ENCODE measurements at places on chromosomes 5 and 9.

GRCh38 chr5:58156361-58156760, 303.5 kb downstream of the PLK2 start:
- no peak overlapping the region for H3K4me3 ChIP-seq
- no peaks in the 10 kb centered on the region for H3K36me3 ChIP-seq
- no peaks in the 10 kb centered on the region for H3K27me3 ChIP-seq
- H3K4me1 ChIP-seq, result peaks cover 11% of the 10 kb centered on the region
- DNase-seq, result no peak

DNA sequence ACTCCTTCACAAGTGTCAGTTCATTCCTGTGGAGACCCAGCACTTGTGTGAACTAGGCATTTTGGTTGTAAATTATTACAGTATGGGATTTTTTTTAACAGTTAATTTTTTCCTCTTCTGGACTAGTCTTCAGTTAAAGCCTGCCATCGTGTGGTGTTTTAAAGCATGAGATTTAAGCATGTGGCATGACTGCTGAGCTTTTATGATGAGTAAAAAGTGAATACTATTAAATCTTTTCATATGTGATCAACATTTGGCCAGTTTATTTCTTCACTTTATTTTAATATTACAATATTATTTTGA, 25.0 kb downstream of the LMNB1 start:
- H3K27me3 ChIP-seq, result no peaks in the 10 kb centered on the region
- DNase-seq, result no peak
- peaks cover 37% of the 10 kb centered on the region for H3K4me1 ChIP-seq
- no peak overlapping the region for H3K27ac ChIP-seq

GRCh38 chr5:181064987-181065386, 24.9 kb downstream of the BTNL9 start:
- no peaks in the 10 kb centered on the region for H3K36me3 ChIP-seq
- H3K27ac ChIP-seq, result no peak overlapping the region
- H3K4me3 ChIP-seq, result no peak overlapping the region
- DNase-seq, result no peak

GRCh38 chr9:93315960-93316359, 132.0 kb downstream of the WNK2 start:
- no peaks in the 10 kb centered on the region for H3K36me3 ChIP-seq
- H3K27ac ChIP-seq, result no peak overlapping the region
- H3K27me3 ChIP-seq, result peaks cover 29% of the 10 kb centered on the region
- no peaks in the 10 kb centered on the region for H3K4me1 ChIP-seq

DNA sequence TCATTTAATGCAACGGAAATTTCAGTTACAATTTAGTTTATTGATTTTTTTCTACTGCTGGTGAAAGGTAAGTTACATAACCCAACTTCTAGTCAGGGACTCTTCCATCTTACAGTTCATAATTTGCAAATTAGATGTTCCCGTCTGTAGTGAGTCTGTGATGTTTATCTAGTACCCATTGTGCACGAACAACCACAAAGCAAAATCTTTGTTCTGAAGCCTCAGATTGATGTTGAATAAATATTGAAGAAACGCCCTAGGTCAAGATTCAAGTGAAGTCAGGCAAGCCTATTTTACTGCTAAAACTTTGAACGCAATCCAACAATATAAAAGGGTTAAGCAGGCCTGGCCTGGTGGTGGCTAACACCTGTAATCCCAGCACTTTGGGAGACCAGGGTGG, 43.1 kb downstream of the BASP1 start:
- peaks cover 95% of the 10 kb centered on the region for H3K4me1 ChIP-seq
- no peak overlapping the region for H3K4me3 ChIP-seq
- peaks cover 84% of the 10 kb centered on the region for H3K36me3 ChIP-seq
- peak overlapping the region; percentile 65 for H3K27ac ChIP-seq
- H3K27me3 ChIP-seq, result no peaks in the 10 kb centered on the region

- no peaks in the 10 kb centered on the region for H3K27me3 ChIP-seq
- no peaks in the 10 kb centered on the region for H3K4me1 ChIP-seq
- no peak overlapping the region for H3K4me3 ChIP-seq
- H3K36me3 ChIP-seq, result no peaks in the 10 kb centered on the region
- DNase-seq, result no peak
These were observed 135.0 kb downstream of the STARD4 start for GRCh38 chr5:111377306-111377705.

DNA sequence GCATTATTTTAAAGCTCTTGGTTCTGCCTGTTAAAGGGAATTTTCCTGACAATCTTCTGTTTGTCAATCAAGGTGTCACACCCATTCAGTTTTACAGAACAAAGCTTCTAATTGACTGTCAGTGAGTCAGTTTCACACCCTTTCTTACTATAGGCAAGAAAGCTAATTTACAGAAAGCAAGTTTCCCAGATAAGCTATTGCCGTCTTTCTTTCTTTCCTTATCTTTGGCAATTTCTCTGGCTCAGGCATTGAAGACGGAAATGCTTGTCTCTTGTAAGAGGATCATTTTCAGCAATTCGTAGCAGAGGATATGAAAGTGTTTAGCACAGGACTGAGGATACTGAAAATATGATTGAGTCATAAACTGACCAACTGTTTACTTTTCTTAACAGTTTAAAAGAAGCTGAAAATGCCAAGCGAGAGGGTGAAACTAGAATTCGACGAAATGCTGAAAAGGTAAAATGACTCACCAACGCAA, 27.0 kb downstream of the SPINK5 start:
- H3K4me3 ChIP-seq, result no peak overlapping the region
- H3K4me1 ChIP-seq, result no peaks in the 10 kb centered on the region
- H3K27ac ChIP-seq, result no peak overlapping the region
- no peaks in the 10 kb centered on the region for H3K27me3 ChIP-seq
- DNase-seq, result no peak
- H3K36me3 ChIP-seq, result no peaks in the 10 kb centered on the region

GRCh38 chr5:156755421-156756087, 94.5 kb upstream of the PPP1R2B start:
- peaks cover 4% of the 10 kb centered on the region for H3K4me1 ChIP-seq
- no peaks in the 10 kb centered on the region for H3K36me3 ChIP-seq
- no peak overlapping the region for H3K27ac ChIP-seq
- no peaks in the 10 kb centered on the region for H3K27me3 ChIP-seq
- no peak for DNase-seq

All from activated B cell treated with CpG ODN at 0.5 μM for 24 hours (primary cell).